ENCODE measurements at places on chromosomes 16 and 17. TPM values are rescaled to one million over a fixed set of nuclear protein-coding genes. Genes with fewer than 3 reads are reported as not detected.

DNASE1L2 gene
- total RNA-seq: 1.1 TPM

FSCN2 gene
- 4.7 TPM for total RNA-seq

TEX19 gene
- not detected for total RNA-seq

KRTAP4-6 gene
- total RNA-seq: not detected

WNK4 gene
- 9.7 TPM for total RNA-seq

MYH8 gene
- total RNA-seq: not detected

CRYM gene
- total RNA-seq: 5.0 TPM

RNF222 gene
- total RNA-seq: not detected

ITGAD gene
- not detected for total RNA-seq

RBFOX1 gene
- not detected for total RNA-seq

OR4D1 gene
- not detected for total RNA-seq

CHST5 gene
- 0.05 TPM for total RNA-seq

WFDC1 gene
- total RNA-seq: 0.05 TPM

SOX9 gene
- total RNA-seq: 7.1 TPM

APOH gene
- total RNA-seq: 0.10 TPM

RNFT1 gene
- 19.4 TPM for total RNA-seq
